Ureter (tissue), 1 donor: ENCODE measurements at places on chromosomes 1 and 21. TPM values are rescaled to one million over a fixed set of nuclear protein-coding genes. Genes with fewer than 3 reads are reported as not detected.
A peak's percentile ranks its signal among the peaks of the same experiment; 100 is the strongest.

DNA sequence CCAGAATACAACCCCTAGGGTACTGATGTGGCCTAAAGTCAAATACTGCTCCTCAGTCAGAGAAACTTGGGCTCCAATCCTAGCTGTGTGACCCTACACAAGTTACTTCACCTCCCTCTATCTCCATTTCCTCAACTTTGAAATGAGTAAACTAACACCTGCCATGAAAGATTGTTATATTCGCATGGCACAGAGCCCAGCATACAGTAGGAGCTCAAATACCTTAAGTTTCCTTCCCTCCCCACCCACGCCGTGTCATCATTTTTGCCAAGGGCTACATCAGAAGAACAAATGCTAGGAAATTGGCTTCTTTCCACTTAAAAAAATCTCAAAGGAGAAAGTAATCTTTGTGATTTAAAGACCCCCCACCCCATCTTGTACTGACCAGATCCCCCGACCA is 22.2 kb upstream of the ZNF362 start:
- peak; percentile 31 for DNase-seq

GRCh38 chr1:110132682-110133081 is 17.6 kb upstream of the SLC6A17 start:
- DNase-seq: no peak

GRCh38 chr1:23341931-23342692 is 2.0 kb downstream of the HNRNPR start:
- no peak for DNase-seq

- no peak for DNase-seq
Measured at GRCh38 chr1:203140743-203141520, 13.4 kb downstream of the ADORA1 start.

GRCh38 chr1:243471754-243472745 is 216.2 kb downstream of the SDCCAG8 start:
- no peak for DNase-seq

DNA sequence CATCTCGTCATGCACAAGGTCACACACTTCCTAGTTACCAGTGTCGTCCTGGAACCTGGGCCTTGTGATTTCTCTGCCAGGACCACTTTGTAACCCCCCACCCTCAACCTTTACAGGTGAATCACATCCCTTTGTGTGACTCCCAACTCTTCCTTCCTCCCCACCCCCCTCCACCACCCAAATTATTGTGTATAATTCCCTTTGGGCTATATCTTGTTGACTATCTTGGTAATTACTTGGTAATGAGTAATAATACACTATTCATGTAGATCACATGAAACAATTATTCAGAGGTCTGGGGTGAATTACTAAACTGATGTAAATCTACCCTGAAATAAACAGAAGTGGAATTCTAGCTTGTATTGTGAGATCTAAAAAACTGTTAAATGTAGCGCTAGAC is 1.7 kb downstream of the KCNK1 start:
- DNase-seq: no peak

The S100A7 gene
- not detected for total RNA-seq

The RGSL1 gene
- not detected for total RNA-seq

DNA sequence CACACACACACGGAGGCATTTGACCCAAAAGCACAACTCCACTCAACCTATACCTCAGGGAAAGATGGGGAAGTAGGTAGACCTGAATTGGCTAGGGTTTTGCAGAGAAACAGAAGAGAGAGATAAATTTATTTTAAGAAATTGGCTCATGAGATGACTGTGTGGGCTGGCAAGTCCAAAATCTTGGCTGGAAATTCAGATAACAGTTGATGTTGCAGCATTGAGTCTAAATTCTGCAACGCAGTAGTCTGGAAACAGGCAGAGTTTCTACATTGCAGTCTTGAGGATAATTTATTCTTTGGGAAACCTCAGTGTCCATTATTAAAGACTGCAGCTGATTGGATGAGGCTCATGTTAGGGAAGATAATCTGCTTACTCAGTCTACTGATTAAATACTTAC is 4.3 kb upstream of the LCE2B start:
- no peak for DNase-seq

DNA sequence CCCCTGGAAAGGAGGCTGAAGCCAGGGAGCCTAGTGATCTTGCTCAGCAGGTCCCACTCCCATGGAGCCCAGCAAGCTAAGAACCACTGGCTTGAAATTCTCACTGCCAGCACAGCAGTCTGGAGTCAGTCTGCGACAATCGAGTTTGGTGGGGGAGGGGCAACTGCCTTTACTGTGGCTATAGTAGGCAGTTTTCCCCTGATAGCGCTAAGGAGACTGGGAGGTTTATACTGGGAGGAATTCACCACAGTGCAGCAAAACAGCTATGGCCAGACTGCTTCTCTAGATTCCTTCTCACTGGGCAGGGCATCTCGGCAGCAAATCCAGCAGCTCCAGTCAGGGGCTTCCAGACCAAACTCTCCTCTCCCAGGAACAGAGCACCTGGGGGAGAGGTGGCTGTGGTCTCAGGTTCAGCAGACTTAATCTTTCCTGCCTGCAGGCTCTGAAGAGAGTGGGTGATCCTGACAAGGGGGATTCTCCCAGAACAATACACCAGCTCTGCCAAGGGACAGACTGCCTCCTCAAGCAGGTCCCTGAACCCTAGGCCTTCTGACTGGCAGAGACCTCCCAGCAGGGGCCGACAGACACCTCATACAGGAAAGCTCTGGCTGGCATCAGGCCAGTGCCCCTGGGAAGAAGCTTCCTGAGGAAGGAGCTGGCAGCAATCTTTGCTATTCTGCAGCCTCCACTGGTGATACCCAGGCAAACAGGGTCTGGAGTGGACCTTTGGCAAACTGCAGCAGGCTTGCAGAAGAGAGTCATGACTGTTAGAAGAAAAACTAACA is 548.5 kb upstream of the NEGR1 start:
- no peak for DNase-seq

GRCh38 chr1:194369060-194369459 is 1182.6 kb upstream of the B3GALT2 start:
- no peak for DNase-seq

DNA sequence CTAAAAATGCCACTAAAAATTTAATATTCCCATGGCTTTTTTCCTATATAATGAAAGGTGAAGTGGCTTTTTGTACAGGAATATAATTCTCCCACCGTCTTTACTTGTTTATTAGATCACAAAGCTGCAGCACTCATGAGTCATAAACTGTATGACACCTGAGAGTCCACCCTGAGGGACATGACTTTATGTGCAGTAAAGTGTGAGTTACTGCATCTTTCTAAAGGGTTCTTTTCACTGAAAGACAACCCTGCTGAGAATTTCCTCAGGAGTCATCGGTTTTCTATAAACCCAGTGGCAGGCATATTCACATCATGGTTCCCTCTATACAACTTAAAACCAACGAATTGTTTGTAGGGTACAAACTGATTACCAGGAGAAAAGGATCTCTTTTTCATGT is 77.4 kb downstream of the APP start:
- no peak for DNase-seq

GRCh38 chr1:152367436-152367835 is 7.6 kb upstream of the FLG2 start:
- DNase-seq: no peak

GRCh38 chr1:229360420-229360819 is 17.6 kb upstream of the CCSAP start:
- no peak for DNase-seq

The LHX8 gene
- 0.21 TPM for total RNA-seq

GRCh38 chr21:38766987-38767722 is 38.6 kb upstream of the ETS2 start:
- no peak for DNase-seq
